ENCODE measurements at places on chromosomes 5 and 9. TPM values are rescaled to one million over a fixed set of nuclear protein-coding genes. Genes with fewer than 3 reads are reported as not detected.
A peak's percentile ranks its signal among the peaks of the same experiment; 100 is the strongest.

DNA sequence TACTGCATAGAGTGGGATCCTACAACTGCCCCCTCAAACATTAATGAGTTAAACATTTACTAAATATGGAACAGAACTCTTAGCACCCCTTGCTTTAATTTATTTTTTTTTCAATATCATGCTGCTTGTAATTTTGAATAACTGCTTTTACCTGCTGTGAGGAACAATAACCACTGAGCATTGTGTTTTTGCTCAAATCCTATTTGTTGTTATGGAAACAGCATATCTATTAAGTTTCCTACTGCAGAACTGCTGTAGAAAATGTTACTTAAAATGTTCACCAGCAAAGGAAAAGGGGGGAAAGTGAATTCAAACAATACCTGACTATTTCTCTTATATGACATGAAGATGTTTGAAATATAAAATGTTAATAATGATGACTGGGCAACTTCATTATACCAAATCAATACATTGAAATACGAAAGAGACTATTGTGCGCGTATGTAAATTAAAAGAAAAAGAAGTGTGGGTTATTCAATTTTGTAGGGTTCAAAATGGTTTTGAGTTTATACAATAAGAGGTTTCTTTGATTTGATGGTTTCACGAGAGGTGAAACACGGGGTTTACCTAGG, 1043.8 kb upstream of the NUDT12 start:
- no peak for DNase-seq

GRCh38 chr9:98357921-98358535, 102.6 kb upstream of the TBC1D2 start:
- DNase-seq = no peak

DNA sequence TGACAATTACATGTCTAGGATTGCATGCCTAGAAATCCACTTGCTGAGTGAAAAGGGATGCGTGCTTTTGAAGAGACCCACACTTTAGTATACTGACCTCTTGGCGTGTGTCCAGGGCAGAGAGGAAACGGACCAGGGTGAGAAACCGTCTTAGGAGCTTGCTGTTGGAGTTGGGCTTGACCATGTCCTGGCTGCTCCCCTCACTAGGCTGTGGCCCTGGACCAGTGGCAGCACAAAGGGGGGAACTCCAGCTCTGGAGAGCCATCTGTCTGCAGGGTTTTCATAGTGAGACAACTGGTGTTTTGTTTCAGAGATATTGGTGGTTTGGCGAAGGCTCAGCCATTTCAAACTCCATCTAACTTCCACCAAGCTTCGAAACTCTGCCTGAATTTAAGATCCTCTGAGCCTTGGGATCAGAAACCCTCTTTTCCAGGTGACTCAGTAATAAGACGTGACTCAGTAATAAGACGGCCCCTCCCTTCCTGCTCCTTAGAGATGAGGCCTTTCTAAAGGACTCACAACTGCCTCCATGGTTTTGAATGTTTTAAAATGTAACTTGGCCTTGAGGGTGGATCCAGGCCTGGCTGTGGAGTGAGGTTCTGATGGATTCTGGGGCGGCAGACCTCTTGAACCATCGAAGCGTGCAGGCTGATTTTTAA, 165.8 kb downstream of the MELK start:
- no peak for DNase-seq

GRCh38 chr5:16742938-16743337, 126.1 kb upstream of the RETREG1 start:
- no peak for DNase-seq

DNA sequence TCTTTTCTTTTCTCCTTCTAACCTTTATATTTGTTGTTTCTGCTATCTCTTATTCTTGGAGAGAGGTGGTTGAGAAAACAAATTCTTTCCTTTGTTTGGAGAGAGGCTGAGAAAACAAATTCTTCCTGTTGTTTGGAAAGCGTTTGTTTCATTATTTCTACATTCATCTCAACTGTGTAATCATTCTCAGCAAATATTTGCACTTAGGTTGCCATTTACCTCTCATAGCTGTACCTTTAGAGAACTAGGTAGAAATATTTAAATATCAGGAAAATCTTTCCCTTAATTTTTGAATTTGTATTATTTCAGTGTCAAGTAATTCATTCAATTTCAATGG, 1824.4 kb upstream of the CDH9 start:
- no peak for DNase-seq

DNA sequence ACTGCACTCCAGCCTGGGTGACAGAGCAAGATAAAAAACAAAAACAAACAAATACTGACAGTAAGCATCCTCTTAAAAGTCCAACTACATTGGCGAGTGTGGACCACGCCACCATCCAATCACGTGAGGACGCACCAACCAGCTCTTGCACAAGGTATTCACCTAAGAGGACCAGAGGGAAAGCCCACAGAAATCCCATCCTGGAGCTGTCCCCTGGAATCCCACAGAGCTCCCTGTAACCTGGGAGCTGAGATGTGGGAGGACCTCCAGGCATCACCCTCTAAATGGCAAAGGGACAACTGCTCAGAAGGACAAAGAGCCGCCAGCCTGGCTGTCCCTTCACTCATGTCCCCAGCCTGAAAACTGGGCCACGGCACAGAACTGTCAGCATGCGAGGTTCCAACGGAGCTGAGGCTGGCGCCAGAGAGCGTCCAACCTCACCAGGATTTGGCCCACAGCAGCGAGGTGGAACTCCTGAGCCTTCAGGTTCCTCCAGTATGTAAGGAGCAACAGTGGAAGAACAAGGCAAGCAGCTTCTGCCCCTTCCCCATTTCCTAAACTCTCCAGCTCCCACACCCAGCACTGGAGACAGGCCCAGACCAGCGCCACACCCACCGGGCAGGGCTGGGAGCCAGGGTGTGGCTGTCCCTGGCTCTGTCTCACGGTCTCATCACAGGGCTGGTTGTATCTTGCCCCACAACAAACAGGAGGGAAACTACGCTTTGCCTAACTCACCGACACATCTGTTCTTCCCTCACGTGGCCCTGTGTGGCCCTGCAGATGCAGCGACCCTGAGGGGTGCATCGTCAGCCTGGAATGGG, 15.2 kb downstream of the IPPK start:
- DNase-seq = no peak

- DNase-seq = no peak
Observed at GRCh38 chr9:123631862-123632261, 275.9 kb downstream of the CRB2 start.

GRCh38 chr5:177600508-177601018, 631 bp downstream of the B4GALT7 start:
- no peak for DNase-seq

- DNase-seq = no peak
Observed at GRCh38 chr5:149363936-149364335, 6.1 kb downstream of the PCYOX1L start.

GRCh38 chr9:846852-847251, 5.4 kb downstream of the DMRT1 start:
- DNase-seq = no peak

GRCh38 chr5:150114102-150114641, 27.8 kb upstream of the CSF1R start:
- DNase-seq = no peak

DNA sequence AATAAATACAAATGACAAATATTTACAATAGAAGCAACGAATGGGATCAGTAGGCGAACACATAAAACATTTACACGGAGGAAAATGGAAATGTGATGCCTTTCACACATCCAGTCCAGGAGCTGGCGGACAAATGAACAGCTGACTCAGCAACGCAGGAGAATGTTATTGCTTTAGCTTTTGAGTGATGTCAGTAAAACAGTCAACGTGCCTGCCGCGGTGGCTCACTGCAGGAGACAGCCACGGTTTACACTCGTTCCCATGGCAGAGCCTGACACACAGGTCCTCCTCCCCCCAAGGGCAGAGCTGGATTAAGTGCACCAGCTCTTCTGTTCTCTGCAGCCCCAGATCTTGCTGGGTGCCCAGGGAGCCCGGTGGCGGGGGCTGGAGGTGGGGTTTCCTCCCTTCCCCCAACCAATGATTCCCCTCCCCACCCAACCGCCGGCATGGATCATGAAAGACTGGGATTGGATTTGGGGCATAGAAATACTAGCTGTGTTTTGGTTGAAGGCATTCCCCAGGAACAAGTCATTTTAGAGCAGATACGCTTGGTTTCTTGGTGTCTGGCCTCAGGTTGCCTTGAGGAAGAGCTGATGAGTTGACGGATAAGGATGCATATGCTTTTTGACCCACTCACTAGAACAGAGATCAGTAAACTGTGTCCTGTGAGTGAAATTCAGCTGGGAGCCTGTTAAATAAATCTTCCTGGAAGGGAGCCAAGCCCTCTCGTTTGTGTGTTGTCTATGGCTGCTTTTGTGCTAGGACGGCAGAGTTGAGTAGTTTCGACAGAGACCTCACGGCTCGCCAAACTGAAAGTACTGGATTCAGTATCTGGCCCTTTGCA, 12.5 kb downstream of the STC2 start:
- peak; percentile 85 for DNase-seq

- no peak for DNase-seq
Observed at GRCh38 chr9:27441741-27442070, 82.4 kb upstream of the IFNK start.

DNA sequence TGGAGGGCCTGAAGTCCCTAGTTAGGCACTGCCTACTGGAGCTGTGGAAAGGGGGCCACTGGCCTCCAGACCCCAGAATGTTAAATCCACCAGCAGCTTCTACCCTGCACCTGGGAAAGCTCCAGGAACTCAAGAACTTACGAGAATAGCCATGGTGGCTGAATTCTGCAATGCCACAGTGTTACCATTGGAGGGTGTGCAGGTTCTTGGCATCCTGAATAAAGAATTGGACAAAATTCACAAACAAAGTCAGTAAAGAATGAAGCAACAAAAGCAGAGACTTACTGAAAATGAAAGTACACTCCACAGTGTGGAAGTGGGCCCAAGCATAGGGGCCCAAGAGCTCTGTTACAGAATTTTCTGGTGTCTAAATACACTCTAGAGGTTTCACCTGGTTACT, 107.0 kb downstream of the PRDM9 start:
- DNase-seq = no peak

- DNase-seq = no peak
Observed at GRCh38 chr9:92722386-92723298, 42.0 kb downstream of the BICD2 start.

GRCh38 chr9:124369231-124369797, 45.9 kb downstream of the PSMB7 start:
- no peak for DNase-seq

- DNase-seq = no peak
Observed at GRCh38 chr9:112059145-112059965, 115.7 kb downstream of the SUSD1 start.

GRCh38 chr9:18721267-18721994, 247.5 kb downstream of the ADAMTSL1 start:
- DNase-seq = no peak

- DNase-seq = no peak
Observed at GRCh38 chr9:84996716-84997115, 327.2 kb downstream of the NTRK2 start.

DNA sequence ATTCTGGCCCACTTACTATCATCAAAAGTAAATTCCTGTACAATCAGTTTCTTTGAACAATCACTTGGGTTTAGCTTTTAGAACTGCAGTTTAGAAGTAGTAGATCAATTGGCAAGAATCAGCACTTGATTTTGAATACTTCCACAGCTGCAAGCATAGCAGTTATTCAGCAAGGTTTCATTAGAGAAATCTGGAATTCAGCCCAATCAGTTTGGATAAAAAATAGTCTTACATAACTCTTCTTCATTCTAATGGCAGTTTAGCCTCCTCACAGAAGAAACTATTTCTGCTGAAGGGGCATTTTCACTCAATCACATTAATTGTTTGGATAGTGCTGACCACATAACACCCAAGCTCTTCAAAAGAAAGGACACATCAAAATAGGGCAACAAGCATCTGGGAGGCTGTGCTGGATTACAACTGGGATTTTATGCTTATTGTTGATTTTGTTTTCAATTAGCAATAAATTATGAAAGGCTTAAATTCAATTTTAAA, 336.2 kb upstream of the PDE4D start:
- peak; percentile 31 for DNase-seq

- no peak for DNase-seq
Observed at GRCh38 chr5:132008961-132009680, 2.3 kb downstream of the ACSL6 start.

- DNase-seq = no peak
Observed at GRCh38 chr9:30773427-30773826, 1611.0 kb upstream of the ACO1 start.

DNA sequence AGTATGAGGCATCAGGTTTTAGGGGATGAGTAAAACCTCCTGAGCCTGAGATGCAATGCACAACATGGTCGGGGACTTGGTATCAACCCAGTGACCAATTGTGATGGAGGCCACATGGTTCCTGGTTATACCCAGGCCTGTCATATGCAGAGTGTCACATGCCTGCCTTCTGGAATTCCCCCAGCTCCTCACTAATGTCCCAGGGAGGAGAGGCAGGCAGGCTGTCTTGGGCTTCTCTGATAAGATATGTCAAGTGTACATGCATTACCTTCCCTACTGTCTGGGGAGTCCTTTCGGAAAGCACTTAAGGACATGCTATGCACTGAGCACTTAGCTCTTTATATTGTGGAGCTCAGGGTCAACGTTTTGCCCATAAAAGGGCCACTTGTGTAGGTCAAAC, 14.2 kb upstream of the PALM2AKAP2 start:
- DNase-seq = no peak

- DNase-seq = no peak
Observed at GRCh38 chr9:79693750-79694149, 122.0 kb downstream of the TLE4 start.

DNA sequence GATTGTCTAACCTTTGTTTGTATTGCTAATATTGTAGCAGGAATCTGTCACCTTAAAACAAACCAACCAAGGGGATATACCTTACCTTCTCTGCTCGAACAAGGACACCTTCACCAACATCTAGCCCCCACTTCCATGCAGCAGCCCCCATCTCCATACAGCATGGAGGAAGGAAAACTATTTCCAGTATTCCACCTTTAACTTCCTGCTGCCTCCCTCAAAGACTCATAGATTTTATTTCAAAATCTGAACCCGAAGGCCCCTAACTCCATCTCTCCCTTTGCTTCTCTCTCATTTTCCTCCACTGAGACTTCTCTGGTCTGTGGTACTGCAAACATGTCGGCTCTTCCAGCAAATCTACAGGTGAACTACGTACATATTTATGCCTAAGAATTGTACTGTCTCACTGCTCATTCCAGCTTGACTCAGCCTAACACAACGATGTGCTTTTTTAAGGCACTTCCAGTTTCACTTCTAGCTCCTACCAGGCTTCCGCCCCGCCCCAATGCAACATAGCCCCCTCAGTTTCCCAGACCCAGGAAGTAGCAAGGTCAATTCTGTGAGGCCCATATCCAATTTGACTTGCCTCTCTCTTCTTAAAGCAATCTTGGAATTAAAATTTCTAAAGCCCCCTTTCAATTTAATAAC, 70.7 kb upstream of the RNF38 start:
- peak; percentile 29 for DNase-seq

- DNase-seq = peak; percentile 33
Observed at GRCh38 chr5:111892949-111893348, 136.0 kb upstream of the NREP start.

MEIKIN gene
- not detected for polyA plus RNA-seq

PCAT7 gene
- polyA plus RNA-seq = 1.1 TPM

VCAN gene
- polyA plus RNA-seq = 371 TPM

NOTCH1 gene
- polyA plus RNA-seq = 15.9 TPM

RIOK2 gene
- 51.3 TPM for polyA plus RNA-seq

SH3RF2 gene
- polyA plus RNA-seq = 0.27 TPM

SHOC1 gene
- polyA plus RNA-seq = 0.27 TPM

NDUFAF2 gene
- polyA plus RNA-seq = 34.3 TPM

SPAAR gene
- polyA plus RNA-seq = 2.6 TPM

Measured in right lung (tissue), 10 donors.